ENCODE measurements at places on chromosomes 7 and 10.

- no peak for DNase-seq
These were observed 78.9 kb downstream of the PRPF18 start for GRCh38 chr10:13665516-13666262.

GRCh38 chr7:41637049-41637448 is 65.8 kb downstream of the INHBA start:
- no peak for DNase-seq

GRCh38 chr7:87154569-87154968 is 2.3 kb downstream of the DMTF1 start:
- no peak for DNase-seq

GRCh38 chr10:59724098-59724938 is 14.7 kb upstream of the SLC16A9 start:
- DNase-seq: no peak

- DNase-seq: no peak
These were observed 109.6 kb downstream of the GPR37 start for GRCh38 chr7:124655990-124656389.

GRCh38 chr7:77399816-77400215 is 16.3 kb downstream of the GSAP start:
- no peak for DNase-seq

GRCh38 chr7:132169730-132170129 is 406.5 kb downstream of the PLXNA4 start:
- DNase-seq: no peak

- DNase-seq: no peak
These were observed 202.8 kb upstream of the AKR1E2 start for GRCh38 chr10:4623200-4623599.

GRCh38 chr10:131242007-131242406 is 69.5 kb downstream of the TCERG1L start:
- no peak for DNase-seq

DNA sequence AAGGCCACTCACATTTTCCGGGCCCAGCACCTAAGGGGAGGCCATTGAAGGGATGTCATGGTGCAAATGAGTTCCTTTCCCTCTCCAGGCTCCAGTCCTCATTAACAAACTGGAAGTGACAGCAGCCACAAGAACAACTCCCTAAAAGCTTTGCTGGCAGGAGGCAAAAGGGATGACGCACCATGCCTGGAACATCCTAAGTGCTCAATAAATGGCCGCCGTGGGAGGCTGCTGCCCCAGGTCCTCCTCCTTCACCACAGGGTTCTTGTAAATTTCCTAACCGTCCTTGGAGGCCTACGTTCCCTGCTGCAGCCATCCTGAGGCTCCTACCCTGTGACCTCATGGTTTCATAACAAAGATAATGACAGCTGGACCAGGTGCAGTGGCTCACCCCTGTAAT is 41.3 kb upstream of the CAMK1D start:
- DNase-seq: no peak

DNA sequence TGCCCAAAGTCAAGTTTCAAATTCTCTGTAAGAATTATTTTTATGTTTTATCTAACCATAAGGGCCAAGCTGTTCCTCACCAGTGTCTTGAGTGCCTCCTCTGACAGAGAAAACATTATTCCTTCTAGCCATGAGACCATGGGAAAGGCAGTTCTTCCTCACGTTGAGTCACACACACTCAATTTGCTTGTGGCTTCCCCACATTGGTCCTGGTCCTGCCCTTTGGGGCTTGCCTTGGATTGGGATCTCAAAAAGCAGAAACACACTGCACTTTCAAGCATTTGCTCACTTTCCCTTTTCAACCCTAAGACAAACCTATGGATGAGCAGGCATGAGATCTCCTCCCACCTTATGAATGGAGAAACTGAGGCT is 248.3 kb upstream of the IGFBP3 start:
- DNase-seq: no peak

- DNase-seq: no peak
These were observed 23.0 kb downstream of the ABLIM1 start for GRCh38 chr10:114635101-114635500.

DNA sequence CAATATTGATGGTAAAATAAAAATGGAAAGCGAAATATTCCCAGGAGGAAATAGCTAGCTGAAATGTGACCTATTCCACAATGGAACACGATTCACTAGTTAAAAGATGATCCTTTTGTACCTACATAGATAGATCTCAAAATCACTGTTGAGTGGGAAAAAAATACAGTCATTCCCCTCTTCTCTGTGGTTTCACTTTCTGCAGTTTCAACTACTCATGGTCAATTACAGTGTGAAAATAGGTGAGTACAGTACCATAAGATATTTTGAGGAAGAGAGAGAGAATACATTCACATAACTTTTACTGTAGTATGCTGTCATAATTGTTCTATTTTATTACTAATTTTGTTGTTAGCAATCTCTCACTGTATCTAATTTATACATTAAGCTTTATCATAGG is 56.0 kb upstream of the COL13A1 start:
- DNase-seq: peak; percentile 12

DNA sequence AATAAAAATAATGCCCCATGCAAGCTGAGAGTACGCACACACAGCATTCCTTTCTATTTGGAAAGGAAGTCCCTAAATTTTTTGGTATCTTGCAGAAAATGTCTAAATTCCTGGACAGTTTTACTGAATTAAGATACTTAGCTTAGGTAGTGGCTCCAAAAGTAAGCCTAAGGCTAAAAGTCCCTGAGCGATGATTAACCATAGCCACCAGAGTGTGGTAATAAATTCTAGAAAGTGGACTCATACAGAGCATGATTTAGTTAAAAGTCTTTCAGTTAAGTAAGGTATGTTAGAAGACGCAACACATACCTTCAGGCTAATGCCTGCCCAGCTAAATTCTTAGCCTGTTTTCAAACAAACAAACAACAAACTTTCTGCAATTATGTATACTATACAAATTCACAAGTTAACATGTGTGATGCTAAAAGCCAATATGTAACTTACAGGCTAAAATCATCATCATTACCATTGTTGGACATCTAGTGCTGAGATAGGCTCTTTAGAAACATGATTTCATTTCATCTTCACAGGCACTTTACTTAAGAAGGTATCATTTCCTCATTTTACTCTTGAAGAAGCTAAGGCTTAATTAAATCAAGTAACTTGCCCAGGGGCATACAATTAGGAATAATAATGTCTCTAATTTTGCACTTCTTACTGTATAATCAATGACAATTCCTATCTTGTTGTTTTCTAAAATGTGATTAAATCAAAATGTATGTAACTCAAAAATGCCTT is 261.4 kb upstream of the YAE1 start:
- DNase-seq: no peak

DNA sequence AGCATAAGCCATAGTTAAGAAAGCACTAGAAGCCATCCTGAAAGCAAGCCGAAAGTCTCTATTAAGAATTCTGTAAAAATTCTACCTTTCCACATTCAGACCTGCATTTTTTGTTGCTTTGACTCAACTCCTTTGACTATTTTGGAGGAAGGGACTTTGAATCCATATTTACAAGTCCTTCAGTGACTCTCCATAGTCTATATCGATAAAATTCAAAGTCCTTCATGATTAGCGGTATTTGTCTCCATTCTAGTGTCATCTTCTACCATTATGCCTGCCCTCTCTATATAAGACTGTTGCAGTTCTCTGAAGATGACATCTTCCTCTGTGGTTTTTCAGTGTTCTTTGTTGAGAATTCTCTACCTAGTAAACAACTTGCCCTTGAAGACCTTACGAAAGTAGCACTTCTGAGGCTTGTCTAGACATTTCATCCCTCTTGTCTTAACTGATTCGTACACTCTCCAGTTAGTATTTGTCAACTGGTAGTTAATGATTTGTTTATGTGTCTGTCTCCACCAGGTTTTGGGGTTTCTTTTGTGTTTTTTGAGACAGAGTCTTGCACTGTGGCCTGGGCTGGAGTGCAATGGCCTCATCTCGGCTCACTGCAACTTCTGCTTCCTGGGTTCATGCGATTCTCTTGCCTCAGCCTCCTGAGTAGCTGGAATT is 1.7 kb downstream of the CCSER2 start:
- no peak for DNase-seq

- no peak for DNase-seq
These were observed 28.5 kb upstream of the LRRC72 start for GRCh38 chr7:16498122-16498521.

DNA sequence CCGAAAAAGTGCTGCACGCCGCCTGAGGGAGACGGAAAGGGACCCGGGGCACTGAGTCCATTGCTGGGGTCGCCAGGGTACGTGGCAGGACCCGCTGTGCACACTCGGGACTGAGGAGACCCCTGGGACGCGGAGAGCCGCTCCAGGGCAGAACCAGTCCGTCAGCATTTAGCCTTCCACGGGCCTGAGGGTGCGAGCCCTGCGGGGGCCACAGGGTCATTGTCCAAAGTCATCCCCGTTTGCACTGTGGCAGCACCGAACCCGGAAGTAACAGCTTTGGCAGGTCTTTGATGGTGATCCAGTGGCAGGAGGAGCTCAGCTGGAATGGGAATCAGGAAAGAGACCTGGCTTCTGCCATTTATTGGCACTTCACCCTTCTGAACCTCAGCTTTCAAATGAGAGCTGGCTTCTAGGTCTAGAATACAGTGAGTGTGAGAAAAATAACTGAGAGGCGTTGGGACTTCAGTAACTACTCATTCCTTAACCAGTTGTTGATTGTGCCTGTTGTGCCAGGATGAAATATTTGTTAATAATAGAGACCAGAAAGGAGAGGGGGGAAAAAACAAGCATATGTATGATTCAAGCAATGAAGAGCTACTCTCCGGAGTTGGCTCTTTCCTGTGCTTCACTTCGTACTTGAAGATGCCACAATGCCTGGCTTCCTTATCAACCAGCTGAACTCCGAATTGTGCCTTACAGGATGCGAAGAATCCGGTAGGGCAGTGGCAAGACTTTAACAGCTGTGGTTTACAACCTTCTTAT is 811 bp upstream of the ARHGAP12 start:
- DNase-seq: no peak

- DNase-seq: no peak
These were observed 424.1 kb upstream of the MGMT start for GRCh38 chr10:129042776-129043595.

DNA sequence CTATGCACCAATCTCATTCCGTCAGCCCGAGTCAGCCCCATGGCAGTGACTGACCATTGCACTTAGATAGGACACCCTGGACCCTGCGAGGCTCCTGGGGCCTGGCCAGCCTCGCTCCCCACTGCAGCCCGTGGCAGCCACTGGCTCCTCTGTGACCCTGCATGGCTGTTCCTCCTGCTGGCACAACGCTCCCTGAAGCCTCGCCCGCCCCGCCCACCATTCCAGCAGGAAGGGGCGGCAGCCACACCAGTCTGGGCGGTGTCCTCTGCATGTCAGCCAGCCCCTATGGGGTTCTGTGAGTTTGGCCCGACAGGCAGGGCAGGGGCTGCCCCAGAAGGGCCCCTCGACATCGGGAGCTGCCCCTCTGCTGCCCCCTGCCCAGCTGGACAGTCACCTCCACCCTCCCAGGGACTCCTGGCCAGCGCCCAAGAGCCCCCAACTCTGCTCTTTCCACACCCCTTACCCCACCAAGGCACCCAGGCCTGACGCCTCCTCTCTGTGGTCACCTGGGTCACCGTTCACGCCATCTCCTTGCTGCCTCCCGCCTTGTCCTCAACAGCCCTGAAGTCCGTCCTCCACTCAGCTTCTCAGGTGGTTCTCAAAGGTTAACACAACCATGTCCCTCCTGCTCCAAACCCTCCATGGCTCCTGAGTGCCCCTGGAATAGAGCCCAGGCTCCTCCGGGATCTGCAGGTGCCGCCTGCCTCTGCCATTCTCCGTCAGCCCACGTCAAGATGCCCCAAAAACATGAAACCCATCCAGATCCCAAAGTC is 103.5 kb downstream of the MICALL2 start:
- no peak for DNase-seq

DNA sequence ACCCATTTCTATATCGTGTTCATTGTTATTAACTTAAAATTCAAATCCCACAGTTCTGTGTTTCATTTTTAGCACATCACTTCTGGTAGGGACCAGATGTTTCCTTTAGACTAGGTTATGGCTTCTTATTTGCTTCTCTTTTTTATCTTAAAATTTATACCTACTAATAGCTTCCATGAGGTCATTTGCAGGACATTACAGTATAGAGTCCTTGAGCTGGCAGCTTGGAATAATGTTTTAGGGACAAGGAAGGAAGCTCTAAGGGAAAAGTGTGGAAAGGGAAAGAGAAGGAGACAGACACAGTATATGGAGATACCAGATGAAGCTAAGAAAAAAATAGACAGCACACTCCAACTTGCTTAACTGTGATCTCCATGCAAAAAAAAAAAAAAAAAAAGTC is 48.8 kb upstream of the CD36 start:
- no peak for DNase-seq

GRCh38 chr7:101294039-101294831 is 27.4 kb downstream of the IFT22 start:
- DNase-seq: no peak

DNA sequence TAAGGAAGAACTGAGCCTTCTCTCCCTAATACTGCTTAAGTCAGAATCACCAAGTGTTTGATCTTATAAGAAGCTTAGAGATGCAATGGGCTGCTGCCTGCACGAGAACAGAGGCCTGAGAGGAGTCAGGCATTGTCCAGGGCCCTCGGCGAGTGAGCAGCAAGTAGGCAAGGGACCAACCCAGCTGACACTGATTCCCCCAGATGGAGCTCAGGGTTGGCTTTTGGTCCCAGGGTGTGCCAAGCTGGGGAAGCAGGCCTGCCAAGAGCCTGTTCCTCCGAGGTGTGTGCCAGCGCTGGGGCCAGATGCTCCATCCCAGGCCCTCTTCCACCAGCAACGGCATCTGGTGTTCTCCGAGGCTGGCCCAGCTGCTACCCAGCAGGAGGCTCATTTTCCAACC is 222.0 kb upstream of the ZMIZ1 start:
- DNase-seq: no peak
